ENCODE measurements at places on chromosomes 7 and 10.

DNA sequence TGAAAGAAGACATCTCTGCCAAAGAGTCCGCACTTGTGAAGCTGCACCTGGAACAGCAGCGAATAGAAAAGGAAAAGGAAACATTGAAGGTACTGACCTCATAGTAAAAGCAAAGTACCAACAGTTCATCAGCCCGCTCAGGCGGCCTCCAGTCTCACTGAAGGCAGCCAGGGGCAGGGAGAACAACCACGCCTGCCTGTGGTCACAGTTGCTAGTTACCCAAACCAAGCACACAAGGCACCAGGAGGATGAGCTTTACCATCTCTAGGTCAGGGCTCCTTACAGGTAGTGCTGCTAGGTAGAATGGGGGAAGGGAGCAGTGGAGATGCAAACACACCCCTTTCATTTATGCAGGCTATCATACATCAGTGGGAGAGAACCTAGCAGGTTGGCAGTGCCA is 39.8 kb downstream of the CFAP58 start:
- no peak for DNase-seq

DNA sequence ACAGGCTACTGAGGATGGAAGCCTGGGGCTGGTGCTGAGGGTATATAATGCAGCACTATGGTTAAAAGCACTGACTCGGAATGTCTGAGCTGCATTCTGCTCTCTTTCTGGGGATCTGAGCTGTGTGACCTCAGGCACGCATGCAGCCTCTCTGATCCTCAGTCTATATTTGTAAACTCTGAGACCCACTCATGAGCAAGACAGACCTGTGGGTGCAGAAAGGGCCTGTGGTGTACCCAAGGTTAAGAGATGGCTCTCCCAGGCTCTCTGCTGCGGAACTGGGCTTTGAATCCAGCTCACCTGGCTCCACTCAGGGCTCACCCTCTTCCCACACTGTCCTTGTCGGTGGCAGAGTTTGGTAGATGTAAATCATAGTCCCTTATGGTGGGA is 89.9 kb downstream of the CHST15 start:
- no peak for DNase-seq

DNA sequence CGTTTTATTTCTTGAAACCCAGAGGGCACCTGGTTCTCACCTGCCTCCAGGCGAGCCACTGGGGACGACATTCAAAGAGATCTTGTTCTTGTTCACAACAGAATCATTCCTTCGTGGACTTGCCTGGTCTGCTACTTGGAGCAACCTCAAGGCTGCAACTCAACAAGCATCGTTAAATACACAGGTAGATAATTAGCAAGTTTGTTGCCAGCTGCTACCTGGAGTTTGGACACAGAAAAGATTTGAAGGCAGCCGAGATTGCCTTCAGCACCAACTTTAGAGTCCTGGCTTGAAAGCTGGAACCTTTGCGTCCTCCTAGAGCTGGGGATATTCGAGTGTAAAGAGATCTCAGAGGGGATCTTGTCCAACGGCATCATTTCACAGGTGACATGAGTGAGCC is 89.6 kb upstream of the C7orf33 start:
- DNase-seq = no peak

GRCh38 chr10:94320285-94320914 is 42.3 kb downstream of the NOC3L start:
- DNase-seq = no peak

GRCh38 chr7:2775785-2776184 is 68.3 kb downstream of the GNA12 start:
- no peak for DNase-seq

GRCh38 chr10:80126876-80127275 is 5.7 kb upstream of the PLAC9 start:
- no peak for DNase-seq

DNA sequence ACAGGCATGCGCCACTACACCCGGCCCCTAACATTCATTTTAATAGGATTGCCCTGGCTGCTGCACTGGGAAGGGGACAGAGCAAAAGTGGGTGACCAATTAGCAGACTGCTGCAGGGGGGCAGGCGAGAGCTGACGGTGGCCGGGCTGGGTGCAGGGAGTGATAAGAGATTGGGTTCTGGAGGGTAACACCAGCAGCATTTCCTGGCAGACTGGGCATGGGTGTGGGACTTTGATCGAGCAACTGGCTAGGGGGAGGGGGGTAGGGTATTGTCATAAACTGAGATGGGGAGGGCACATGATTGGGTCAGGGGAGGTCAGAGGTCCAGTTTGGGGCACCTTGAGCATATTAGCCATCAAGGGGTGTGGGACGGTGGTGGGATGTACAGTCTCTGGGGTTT is 20.2 kb upstream of the AMZ1 start:
- DNase-seq = no peak
